ENCODE measurements at places on chromosomes 3 and 15.

DNA sequence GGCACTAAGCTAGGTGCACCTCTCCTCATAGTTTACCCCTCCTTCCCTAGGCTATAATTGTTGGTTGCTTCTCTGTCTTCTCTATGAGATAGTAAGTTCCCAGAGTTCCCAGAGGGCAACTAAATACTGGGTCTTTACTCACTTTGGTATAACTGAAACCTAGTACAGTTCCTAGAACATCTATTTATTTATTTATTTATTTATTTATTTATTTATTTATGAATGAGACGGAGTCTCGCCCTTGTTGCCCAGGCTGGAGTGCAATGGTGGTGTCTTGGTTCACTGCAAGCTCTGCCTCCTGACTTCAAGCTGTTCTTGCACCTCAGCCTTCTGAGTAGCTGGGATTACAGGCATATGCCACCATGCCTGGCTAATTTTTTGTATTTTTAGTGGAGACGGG is 71.1 kb upstream of the FLNB start:
- DNase-seq = no peak

GRCh38 chr3:46334741-46335478 is 19.0 kb upstream of the CCR2 start:
- no peak for DNase-seq

DNA sequence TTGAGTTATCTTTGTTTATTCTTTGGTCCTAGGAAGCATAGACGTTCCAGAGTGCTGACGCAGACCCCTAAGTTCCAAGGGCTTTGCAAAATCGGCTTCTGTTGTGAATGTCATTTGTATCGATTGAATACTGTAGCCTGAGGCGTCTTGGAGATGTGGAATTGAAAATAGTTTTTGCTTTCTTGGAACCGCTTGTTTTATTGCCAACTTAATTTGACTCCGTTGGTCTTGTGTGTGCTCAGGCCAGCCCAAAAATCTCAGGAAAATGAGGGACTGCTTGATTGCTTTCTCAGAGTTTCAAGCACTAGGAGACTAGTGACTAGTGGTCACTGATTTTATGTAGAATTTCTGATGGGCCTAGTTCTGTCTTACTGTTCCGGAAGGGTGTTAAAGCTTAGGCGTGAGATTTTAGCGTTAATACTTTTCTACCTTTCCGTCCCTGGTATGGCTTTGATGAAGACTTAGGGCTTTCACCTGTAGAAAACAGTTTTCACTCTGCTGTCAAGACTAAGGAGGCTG is 263 bp upstream of the UTS2B start:
- DNase-seq = no peak

- DNase-seq = no peak
Observed at GRCh38 chr3:64244011-64244942, 19.0 kb upstream of the PRICKLE2 start.

DNA sequence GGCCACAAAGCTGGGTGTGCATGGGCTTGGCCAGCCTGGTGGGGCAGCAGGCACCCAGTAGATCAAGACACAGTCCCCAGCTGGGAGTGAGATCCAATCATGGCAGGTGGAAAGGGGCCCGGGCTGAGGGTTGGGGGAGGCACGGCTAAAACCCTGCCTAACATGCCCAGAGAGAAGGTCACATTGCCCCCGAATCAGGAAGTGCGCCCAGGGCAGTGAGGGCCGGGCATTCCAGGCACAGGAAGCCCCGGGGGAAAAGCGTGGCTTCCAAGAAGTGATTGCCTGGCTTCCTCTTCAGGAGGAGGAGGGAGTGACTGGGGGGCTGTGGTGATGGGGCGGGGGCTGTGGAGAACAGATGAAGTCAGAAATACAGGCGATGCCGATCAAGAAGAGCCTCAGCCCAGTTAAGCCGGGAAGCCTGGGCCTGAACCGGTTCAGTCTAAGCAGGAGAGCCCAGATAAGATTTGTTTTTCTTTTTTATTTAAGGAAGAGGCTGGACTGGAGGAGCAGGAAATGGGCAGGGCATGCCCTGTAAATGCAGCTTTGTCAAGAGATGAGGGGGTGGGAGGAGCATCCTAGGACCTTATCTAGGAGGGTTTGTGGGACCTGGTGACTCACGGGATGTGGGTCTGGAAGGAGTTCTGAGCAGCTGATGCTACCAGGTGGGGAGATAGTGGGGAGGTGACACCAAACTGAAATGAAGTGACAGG is 83.9 kb downstream of the CHSY1 start:
- no peak for DNase-seq

DNA sequence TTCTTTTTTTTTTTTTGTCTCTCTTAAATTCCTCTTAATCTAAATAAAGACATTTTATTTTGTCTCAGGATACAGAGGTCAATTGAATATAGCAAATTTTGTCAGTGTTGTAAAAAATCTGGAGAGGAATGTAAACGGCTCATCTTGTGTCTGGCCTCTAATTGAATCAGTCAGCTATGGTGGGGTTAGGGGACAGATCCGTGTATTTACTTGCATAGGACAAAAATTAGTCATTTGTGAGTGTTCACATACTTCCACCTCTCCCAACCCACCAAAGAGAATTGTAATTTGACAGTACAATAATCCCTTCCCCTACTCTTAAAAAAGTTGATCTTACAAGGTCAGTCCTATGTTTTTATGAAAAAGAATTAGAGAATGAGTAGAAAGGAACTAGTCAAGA is 18.3 kb downstream of the PPARG start:
- DNase-seq = no peak

GRCh38 chr3:35705904-35706303 is 66.6 kb downstream of the ARPP21 start:
- DNase-seq = no peak
